ENCODE measurements at places on chromosomes 1 and 21. TPM values are rescaled to one million over a fixed set of nuclear protein-coding genes. Genes with fewer than 3 reads are reported as not detected.

Gene IFI16
- 37.3 TPM for total RNA-seq

Gene MOV10
- total RNA-seq = 27.2 TPM

Gene TRABD2B
- not detected for total RNA-seq

Gene SAMSN1
- total RNA-seq = 149 TPM

Gene MPL
- total RNA-seq = 2.3 TPM

Gene UMODL1
- total RNA-seq = under 0.01 TPM

Gene SYDE2
- 10.7 TPM for total RNA-seq

Gene OR2L8
- total RNA-seq = 0.31 TPM

Gene ATP1A2
- 0.10 TPM for total RNA-seq

Gene GPATCH3
- 11.8 TPM for total RNA-seq

Gene KRTAP19-3
- not detected for total RNA-seq

Gene TRIM67
- total RNA-seq = under 0.01 TPM

Gene CFHR5
- not detected for total RNA-seq

Gene TEX38
- not detected for total RNA-seq

Gene GSTM5
- not detected for total RNA-seq

Gene SPRR2G
- total RNA-seq = not detected

Gene FCGR3A
- total RNA-seq = 27.8 TPM

Gene C1orf210
- not detected for total RNA-seq

Gene OPTC
- not detected for total RNA-seq

Gene FMOD
- not detected for total RNA-seq

Gene DCAF6
- 15.1 TPM for total RNA-seq

Gene SMIM1
- total RNA-seq = 0.73 TPM

Gene NUP210L
- total RNA-seq = under 0.01 TPM

Gene CD164L2
- total RNA-seq = not detected

Gene RPE65
- 0.10 TPM for total RNA-seq

Gene CFHR4
- total RNA-seq = not detected

Gene OR2T33
- not detected for total RNA-seq

Gene PLA2G4A
- 2.2 TPM for total RNA-seq

Gene HES3
- not detected for total RNA-seq

Gene CSF1
- 10.2 TPM for total RNA-seq

Gene GNG4
- total RNA-seq = 0.10 TPM

Gene TYW3
- 8.9 TPM for total RNA-seq

Gene CA6
- 0.63 TPM for total RNA-seq

Gene AMIGO1
- total RNA-seq = 9.2 TPM

Gene KCNT2
- 0.21 TPM for total RNA-seq

Gene GJC2
- 0.84 TPM for total RNA-seq

Gene CRB1
- total RNA-seq = under 0.01 TPM

Gene FAM3B
- 0.73 TPM for total RNA-seq

Gene TNNI3K
- total RNA-seq = 0.94 TPM

Gene PLA2G2E
- not detected for total RNA-seq

Gene LCE1A
- total RNA-seq = not detected

Gene LCE2A
- not detected for total RNA-seq

Gene SPATA21
- total RNA-seq = 0.10 TPM

Gene TMIGD3
- not detected for total RNA-seq

All from mononuclear cell (primary cell).